ENCODE measurements at places on chromosomes 2 and 18.

DNA sequence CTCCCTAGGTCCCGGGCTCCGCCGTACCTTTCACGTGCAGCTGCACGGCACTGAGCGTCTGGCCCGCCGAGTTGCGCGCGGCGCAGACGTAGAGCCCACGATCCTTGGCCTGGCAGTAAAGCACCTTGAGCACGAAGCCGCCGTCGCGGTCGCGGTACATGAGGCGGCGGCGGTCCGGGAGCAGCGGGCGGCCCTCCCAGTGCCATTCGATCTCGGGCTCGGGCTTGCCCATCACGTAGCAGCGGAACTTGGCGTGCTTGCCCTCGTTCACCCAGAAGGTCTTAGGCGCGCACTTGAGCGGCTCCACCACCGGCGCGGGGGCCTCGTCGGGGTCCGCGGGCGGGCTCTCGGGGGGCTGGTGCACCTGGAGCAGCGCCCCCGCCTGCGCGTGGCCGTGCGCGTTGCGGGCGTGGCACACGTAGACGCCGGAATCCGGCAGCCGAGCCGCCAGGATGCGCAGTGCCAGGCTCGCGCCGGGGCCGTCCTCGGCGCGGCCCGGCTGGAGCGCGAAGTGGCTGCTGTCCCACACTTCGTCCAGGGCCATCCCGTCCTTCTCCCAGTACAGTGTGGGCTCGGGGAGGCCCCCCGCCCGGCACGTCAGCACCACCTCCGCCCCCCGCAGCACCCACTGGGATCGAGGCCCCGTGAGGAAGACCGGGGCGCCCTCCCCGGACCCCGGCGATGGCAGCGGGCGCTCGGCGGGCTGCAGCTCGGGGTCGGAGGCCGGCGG, 980 bp downstream of the OBSL1 start:
- no peak for DNase-seq

DNA sequence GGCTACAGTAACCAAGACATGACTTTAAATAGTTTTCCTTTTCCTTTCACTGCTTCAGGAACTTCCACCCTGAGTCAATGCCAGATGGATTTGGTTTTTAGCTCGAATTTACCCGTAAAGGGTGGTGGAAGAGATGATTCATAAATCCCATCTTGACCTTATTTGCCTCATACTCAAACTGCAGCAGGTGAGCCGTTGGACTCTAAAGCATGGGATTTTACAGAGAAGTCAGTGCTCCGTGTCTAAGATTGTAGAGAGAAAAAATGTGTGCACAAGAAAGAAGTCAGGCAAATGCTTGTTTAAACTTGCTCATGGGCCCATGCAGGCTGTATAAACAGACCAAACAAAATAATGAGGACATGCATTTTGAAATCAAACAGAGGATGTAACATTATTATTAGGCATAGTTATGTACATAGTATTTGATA, 369.7 kb upstream of the TRIB2 start:
- DNase-seq: no peak

DNA sequence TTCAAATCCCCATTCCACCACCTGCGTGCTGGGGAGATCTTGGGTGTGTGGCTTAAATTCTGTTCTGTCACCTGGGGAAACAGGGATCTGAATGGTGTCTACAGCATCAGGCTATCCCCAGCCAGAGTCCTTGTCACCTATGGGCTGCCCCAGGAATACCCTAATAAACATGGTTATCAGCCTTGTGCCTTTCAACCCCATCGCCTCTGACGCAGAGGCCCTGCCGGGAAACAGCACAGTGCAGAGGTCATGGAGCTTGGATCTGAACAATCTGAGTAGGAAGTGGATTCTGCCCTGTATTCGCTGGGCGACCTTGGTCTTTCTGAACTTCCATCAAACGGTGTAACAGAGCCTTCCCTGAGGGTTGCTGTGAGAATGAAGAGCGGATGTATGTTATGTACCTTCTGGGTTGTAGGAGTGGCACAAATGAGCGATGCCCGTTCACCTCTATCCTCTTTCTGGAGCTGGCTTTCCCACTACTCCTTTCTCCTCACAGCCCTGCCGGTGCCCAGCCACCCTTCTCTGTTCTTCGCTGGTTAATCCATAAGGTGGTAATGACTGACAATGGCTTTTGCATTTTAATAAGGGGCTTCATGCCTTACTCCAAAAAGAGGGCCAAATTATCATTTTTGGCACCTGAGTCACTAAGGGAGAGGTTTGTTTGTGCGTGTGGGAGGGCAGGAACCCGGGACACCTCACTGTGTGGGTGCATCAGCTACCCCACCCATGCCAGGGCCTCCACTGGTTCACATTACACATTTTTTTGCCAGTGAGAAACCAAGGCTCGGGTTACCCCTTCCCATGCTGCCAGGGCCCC, 256.5 kb downstream of the MYCN start:
- DNase-seq: no peak

GRCh38 chr2:212392043-212392442, 146.6 kb downstream of the ERBB4 start:
- DNase-seq: no peak

DNA sequence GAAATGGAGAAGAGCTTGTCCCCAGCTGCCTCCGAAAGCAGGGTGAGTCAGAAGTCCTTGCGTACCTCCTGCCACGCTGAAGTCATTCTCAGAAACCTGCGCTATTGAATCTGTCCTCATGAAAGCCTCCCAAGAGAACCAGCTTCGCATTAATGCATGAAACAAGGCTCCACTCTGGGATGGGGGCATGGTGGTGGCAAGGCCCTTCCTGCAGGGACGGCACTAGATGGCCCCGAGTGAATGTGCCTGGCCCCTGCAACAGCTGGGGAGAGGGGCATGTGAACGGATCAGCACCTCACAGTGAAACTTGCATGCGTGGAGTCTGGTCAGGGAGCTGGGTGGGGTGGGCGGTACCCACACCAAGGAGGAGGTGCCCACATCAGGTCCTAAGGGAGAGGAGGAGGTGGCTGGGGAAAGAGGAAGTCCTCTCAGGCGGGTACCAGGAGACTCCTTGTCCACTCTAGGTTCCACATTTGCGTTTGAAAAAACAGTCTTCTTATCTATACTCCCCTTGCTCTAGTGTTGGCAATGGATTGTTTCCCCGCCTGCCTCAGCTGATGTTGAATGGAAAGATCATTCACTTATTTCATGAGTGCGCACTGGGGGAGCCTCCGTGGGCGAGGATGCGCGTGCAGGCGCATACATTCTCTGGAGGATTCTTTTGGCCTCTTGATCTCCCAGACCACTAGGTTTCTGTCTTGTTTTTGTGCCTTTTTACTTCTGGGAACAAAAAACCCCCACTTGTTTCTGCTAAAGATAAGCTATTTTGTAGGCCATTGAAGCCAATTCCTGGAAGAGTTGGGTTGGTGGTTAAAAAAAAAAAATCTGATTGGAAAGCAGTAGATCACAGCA, 104.7 kb downstream of the KLHL29 start:
- no peak for DNase-seq

DNA sequence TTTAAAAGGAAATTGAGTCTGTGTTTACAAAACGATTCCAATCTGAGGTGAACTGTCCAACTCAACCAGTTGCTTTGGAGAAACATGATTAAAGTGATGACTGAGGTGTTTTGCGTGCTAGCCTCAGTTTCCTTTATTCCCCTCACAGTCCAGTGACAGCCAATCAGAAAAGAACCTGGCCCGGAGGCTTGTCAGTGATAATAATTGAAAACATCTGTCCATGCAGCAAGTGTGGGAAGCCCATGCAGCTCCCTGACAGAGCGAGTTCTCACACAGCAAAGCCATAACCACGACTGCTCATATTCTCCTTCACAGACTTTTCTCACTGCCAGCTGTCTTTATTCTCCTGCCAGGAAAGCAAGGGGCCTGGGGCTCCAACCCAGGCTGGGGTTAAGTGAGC, 613.4 kb downstream of the ARHGAP15 start:
- DNase-seq: no peak

DNA sequence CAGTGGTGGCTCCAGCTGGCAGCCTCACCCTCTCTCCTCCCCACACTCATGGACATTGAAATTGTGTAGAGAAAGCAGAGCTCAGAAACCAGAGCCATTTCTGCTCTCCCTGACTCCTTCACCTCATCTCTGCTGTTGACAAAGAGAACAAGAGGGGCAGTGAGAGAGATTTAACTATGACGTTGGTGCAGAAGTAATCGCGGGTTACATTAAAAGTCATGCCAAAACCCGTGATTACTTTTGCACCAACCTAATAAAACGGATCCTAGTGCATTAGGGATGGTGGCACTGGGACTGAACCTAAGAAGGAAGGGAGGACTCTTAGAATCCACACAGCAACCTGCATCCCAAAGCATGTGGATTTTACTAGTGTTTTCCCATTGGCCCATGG, 113.3 kb upstream of the CDC42EP3 start:
- no peak for DNase-seq

GRCh38 chr2:122112216-122113005, 357.0 kb downstream of the TSN start:
- no peak for DNase-seq

- DNase-seq: no peak
Measured at GRCh38 chr2:159828738-159829137, 30.7 kb upstream of the CD302 start.

- DNase-seq: no peak
Measured at GRCh38 chr18:73461038-73461779, 593.4 kb upstream of the NETO1 start.

GRCh38 chr2:166117491-166117890, 10.3 kb downstream of the SCN1A start:
- DNase-seq: no peak

DNA sequence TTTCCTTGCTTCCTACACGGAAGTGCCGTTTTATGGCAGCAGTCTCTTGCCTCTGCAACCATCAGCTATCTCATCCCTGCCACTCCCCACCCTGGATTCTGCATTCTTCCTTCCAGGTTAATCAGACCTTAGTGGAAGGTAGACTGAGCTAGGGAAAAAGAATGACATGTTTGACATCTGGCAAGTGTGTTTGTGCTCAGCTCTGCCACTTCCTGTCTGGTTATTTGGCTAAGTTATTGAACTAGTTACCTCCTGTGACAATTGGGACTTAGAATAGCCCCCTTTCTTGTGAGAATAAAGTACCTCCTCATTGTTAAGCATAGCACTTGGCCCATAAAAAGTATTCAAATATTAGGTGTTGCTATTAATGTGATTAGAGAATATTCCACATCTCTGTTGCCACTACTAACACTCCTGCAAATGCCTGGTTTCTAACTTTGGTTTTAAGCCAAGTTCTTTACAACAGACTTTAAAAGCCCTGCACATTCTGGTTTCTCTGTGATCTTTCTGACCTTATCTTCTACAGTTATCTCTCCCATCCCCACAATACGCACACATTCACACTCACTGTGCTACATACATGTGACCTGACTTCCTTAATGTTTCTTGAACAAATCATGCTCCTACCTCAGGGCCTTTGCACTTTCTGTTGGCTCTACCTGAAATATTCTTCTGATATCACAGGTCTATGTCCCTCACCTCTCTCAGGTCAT, 10.8 kb upstream of the MAPRE2 start:
- DNase-seq: no peak

- no peak for DNase-seq
Measured at GRCh38 chr2:70728128-70728527, 39.9 kb downstream of the ADD2 start.

GRCh38 chr2:219664944-219665343, 37.5 kb downstream of the SLC4A3 start:
- no peak for DNase-seq

- no peak for DNase-seq
Measured at GRCh38 chr2:45067859-45068570, 58.8 kb upstream of the SIX2 start.

DNA sequence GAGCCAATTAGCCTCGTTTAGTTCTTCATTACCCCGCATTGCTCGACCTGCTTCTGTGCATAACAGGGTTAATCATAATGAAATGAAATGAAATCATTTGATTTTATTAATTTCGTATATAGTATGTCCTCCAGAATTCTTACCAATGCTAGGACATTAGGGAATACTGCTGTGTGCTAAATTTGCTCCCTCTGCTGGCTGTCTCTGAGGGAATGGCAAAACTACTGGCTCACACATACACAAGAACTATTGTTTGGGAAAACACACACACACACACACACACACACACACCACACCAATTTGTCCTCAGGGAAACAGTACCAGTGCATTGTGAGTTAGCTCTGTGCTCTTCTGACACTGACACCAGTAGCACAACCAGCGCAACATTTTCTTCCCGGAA, 273.3 kb upstream of the TCF4 start:
- no peak for DNase-seq

GRCh38 chr2:239113171-239113570, 265.3 kb downstream of the TWIST2 start:
- no peak for DNase-seq
